ENCODE measurements at places on chromosomes 16 and 17.

DNA sequence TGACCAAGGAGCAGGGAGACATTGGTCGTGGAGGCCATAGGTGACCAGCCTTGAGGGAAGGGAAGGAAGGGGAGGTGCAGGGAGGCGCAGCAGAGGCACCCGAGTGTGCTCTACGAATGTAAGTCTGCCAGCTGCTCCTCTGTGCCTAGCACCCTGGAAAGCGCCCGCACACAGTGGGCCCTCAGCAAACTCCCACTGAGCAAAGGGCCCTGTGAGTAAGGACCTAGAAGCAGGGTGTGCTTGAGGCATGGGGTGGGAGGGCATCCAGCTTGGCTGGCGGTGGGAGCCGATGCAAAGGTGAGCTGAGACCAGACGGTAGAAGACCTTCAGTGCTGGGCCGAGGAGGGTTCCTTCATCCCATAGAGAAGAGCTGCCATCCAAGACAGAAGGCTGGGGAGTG lies 36.2 kb upstream of the MEOX1 start:
- DNase-seq, result no peak

- DNase-seq, result no peak
Observed at GRCh38 chr16:35690413-35690812, 2231.0 kb downstream of the TP53TG3F start.

DNA sequence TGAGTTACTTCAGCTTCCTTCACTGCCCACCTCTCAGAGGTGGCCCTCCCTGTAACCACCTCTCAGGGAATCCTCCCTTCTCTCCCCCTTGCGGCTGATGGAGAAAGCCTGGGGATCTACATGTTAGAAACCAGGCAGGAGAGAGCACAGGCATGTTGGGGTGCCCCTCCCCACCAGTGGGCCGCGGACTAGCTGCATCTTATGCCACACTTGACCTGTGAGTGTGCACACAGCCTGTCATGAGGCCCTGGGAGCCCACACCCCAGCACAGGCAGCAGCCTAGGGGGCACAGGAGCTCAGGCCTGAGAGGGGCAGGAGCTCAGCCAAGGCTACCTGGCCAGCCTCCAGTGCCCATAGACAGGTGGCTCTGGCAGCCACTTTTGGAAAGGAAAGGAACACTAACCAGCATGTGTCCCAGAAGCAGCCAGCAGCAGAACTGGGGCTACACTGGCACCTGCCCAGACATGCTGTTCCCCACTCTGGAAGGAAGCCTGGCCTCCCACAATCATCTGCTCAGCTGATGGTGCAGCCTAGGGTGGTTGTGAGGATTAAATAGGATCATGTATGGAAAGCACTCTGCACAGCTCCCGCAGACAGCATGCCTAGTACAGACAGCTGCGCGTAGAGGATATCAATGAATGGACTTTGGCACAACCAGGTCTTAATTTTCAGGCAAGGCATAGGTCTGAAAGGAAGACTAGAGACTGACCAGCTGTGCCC lies 60.5 kb downstream of the TMEM132E start:
- DNase-seq, result no peak

DNA sequence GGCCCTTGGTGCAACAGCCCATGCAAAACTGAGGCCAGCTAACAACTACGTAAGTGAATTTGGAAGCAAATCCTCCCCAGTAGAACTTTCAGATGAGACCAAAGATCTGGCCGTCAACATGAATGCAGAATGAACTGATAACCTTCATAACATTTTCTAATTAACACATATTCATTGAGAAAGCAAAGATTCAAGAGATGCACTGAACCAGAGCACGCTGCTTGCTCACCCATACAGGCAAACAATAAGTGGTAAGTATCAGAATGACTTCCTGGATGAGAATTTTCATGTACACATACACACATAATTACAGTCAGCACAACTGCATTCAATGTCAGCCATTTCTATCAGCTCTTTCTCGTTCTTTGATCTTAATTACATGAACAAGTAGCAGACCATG lies 30.6 kb downstream of the XYLT1 start:
- DNase-seq, result no peak

GRCh38 chr17:54678158-54678557 lies 222.5 kb upstream of the TOM1L1 start:
- DNase-seq, result no peak

DNA sequence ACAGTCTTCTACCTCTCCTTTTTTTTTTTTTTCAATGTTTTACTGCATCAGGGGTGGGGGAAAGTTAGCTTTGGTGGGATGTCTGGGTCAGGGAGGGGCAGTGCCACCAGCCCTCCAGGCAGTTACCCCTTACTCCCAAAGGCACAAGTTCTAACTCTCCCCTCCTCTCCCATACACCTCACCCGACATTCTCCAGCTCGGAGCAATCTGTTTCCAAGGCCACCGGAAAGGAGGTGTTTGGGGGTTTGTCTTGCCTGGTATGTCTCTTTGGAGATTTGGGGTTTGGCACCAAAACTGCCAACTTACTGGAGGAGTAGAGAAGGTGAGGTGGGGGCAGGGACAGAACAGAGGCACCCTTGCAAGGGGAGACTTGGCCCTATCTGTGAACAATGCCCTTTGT lies 4.7 kb downstream of the DLX3 start:
- no peak for DNase-seq

DNA sequence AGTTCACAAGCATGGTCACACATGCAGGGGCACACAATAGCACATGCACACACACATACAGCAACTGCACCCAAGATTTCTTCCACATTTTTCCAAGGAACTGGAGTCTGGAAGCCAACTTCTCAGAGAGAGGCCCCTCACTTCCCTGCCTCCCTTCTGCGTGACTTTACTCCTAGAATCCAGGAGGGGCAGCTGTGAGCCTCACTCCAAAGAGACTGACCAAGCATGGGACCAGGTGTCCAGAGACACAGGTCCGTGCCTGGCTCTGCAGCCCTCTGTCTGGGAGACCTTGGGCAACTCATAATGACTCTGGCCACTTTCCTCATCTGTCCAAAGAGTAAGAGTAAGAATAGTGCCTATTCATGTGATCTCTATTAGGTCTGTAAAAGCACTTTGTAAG lies 104.7 kb upstream of the TMEM132E start:
- no peak for DNase-seq

GRCh38 chr17:49486012-49486641 lies 9.0 kb upstream of the NGFR start:
- DNase-seq, result no peak
